ENCODE measurements at places on chromosomes 11 and 22.

GRCh38 chr11:82959987-82960778 lies 58.6 kb downstream of the DDIAS start:
- DNase-seq = no peak

GRCh38 chr11:119681361-119681910 lies 47.6 kb downstream of the NECTIN1 start:
- DNase-seq = no peak

- no peak for DNase-seq
Measured at GRCh38 chr22:33812360-33812977, 107.8 kb downstream of the LARGE1 start.

DNA sequence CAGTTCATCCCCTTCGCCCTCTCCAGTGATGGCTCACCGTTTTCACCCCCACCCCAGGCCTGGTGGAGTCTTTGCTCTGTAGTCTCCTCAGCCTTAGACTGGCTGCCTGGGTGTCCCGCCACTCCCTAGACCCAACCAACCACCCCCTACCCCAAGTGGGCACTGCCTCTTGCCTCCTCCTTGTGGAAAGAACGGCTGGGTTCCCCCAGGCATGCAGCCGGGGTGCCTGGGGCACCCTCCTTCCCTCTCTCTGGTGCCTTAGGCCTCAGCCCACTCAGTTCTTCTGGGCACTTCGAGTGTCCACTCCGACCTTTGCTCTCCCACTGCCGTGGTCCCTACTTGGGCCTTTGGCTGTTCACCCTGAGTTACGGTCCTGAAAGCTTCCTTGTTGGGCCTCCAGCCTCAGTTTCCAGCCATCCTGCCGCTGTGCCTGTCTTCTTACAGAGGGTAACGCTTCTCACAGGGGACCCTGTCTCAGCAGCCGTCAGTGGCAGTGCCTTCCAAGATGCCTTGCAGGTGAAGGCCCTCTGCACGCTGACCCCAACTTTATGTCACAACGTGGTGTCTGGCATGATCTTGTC lies 3.1 kb downstream of the GRIK4 start:
- DNase-seq = no peak

DNA sequence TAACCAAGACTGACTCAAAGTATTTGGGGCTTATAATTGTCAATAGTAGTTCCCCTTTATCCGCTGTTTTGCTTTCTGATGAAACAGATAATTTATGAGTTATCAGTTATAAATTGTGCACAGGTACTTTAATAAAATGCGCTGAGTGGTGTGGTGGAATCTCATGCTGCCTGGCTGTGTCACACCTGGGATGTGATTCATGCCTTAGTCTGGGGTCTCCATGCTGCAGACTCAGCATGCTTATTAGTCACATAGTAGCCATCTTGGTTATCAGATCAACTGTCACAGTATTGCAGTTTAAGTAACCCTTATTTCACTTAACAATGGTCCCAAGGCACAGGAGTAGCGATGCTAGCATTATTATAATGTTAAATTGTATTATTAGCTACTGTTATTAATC lies 995.2 kb downstream of the NTM start:
- DNase-seq = no peak

DNA sequence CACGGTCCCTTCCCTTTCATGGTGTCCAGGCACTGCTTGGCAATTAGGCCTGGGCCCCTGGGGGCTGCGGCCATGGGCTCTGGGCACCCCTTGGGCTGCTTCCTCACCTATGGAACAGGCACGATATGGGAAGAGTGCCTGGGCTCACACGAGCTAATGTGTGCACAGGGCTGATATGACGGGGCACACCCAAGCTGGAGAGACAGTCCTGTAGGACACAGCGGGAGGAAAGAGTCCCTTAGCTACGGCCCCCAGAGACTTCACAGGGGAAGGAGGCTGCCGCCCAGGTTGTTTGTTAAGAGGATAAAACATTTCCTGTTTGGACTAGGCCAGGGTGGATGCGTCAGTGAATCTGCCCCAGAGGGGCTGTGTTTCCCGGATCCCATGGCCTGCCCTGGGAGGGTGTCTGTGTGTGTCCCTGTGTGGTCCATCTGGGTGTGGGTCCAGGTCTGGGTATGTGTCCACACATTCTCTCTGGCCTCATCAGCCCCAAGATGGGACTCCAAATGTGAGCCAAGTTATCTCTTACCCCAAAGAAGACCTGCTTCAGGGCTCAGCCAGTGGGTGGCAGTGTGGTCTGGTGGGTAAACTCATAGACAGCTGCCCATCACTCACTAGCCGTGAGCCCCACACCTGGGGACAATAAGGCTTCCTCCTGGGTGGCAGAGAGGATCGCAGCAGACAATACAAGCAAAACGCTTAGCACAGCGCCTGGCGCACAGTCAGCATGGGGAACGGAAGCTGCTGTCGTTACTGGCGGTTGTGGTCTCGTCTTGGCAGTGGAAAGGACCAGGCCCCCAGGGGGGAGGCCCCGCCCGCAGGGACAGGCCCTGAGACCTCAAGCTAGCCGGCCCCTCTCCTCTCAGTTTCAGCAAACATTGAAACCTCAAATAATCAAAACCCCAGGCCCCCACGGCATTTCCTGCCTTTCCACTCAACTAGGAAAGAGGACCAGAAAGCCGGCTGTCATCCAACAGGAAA lies 3.2 kb upstream of the EMID1 start:
- DNase-seq = peak; percentile 29

GRCh38 chr22:36212901-36213300 lies 11.3 kb upstream of the APOL4 start:
- no peak for DNase-seq

GRCh38 chr11:30143098-30143705 lies 87.6 kb upstream of the FSHB start:
- no peak for DNase-seq
